ENCODE measurements at places on chromosomes 6 and 20.

DNA sequence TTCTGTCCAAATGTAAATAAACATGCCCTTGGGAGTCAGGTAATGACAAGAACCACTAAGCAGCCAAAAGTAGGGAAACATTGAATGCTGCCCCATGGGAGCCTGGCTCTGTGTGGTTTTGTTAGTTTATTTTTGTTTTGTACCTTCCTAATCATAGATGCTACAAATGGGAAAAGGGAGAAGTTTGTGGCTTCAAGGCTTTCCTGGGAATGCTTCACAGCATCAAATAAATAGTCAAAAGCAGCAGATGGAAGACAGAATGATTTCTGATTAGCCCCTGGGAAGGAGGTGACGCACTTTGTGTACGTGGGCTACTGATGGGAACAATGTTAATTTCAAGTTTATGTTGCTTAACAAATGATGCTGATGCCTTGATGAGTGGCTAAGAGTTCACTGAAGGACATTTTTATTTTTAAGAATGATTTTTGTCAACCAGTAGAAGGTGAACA, 532.7 kb downstream of the BCKDHB start:
- no peak for DNase-seq

- DNase-seq = no peak
These were observed 525 bp downstream of the NCOA7 start for GRCh38 chr6:125791151-125791819.

DNA sequence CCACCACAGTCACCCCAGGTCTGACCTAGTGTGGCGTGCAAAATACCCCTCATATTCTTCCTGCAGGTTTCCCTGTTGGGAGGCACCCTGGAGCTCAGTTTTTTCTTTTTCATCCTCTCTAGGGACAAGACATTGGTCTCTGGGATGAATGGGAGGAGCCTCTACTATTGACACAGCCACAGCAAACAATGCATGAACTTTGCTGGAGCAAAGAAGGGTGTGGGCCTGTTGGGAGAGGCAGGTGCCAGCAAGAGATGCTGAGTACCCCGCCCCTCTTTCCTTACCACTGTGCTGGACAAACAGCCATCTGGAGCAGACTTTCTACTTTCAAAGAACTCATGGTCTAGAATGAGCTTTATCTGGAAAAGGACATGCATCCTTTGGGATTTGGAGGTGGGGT, 10.1 kb downstream of the TGM3 start:
- no peak for DNase-seq

GRCh38 chr6:39599973-39600372, 125.2 kb downstream of the KIF6 start:
- peak; percentile 74 for DNase-seq

DNA sequence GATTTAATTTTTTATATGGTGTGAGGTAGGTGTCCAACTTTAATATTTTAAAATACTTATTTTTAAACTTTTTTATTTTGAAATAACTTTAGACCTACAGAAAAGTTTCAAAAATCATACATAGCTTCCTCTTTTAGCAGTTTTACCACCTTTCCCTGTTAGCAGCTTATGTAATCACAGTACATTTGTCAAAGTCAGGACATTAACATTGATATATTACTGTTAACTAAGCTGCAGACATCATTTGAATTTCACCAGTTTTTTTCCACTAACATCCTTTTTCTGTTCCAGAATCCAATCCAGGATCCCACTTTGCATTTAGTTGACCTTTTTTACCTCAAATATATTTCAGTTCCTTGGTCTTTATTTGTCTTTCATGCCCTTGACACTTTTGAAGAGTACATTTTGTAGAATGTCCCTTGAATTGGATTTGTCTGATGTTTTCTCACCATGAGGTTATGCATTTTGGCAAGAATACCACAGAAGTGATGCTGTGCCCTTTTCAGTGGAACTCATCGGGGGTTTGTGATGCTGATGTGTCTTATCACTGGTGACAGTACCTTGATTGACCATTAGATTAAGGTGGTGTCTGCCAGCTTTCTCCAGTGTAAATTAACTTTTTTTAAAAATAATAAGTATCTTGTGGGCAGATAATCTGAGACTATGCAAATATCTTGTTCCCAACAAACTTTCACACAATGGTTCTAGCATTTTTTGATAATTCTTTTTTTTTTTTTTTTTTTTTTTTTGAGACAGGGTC, 33.4 kb downstream of the TTLL9 start:
- no peak for DNase-seq

GRCh38 chr6:157908369-157909281, 73.0 kb upstream of the SYNJ2 start:
- DNase-seq = no peak

- peak; percentile 21 for DNase-seq
These were observed 266.4 kb downstream of the HAO1 start for GRCh38 chr20:7673841-7674240.

DNA sequence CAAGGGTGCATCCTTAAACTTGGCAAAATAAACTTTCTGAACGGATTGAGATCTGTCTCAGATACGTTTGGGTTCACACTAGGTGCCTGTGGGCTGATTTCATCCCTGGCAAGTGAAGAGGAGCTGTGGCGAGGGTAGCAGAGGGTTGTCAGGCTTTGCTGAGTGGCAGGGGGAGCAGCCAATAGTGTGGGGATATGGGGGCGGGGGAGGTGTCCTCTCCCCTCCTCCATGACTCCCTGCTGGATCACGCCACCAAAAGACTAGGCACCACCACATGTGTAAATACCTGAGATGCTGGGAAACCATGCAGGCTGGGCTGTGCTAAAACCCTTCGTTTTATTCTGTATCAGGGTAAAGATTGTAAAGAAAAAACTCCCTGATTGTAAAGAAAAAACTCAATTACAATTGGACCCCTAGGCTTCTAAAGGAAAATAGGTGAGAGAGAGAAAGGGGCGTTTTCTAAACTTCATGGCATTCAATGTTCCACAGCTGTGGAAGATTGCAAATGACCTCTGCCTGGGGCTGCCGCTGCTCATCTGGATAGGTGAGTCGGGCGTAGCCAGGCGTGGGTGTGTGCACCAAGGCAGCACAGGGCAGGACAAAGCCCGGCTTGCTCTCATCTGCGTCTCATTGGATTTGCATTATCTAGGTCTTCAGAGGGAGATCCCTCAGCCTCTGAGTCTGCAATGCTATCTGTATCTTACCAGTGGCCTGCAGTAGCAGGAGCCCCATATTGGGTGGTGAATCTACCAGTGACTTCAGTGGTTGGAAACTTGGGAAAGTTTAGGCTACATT, 26.9 kb upstream of the ADTRP start:
- no peak for DNase-seq

- no peak for DNase-seq
These were observed 977.7 kb upstream of the SLC35B3 start for GRCh38 chr6:9412951-9413559.

- DNase-seq = no peak
These were observed 142.3 kb downstream of the UNC5CL start for GRCh38 chr6:40896696-40897095.

GRCh38 chr6:85364344-85364743, 85.5 kb upstream of the NT5E start:
- peak; percentile 5 for DNase-seq

GRCh38 chr6:7025861-7026260, 81.9 kb upstream of the RREB1 start:
- no peak for DNase-seq

DNA sequence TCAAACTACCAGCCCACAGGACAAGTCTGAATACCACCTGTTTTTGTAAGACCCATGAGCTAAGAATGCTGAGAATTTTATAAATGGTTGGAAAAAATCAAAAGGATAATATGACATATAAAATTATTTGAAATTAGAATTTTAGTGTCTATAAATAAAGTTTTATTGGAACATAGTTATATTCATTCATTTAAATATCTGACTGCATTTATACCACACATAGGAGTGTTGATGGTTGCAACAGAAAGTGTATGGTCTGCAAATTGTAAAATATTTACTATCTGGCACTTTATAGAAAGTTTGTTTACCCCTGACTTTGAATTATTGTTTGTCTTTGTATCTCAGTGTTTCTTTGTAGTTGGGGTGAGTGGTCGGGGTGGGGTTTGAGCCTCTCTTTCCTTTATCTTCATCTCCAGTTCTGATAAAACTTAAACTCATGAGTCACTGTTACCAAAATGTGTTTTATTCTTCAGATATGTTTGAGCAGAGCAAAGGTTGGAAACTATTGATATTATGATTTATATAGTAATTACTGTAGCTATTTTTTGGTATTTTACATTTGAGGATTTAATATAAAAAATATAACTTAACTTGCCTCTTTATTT, 55.5 kb downstream of the CD2AP start:
- no peak for DNase-seq

DNA sequence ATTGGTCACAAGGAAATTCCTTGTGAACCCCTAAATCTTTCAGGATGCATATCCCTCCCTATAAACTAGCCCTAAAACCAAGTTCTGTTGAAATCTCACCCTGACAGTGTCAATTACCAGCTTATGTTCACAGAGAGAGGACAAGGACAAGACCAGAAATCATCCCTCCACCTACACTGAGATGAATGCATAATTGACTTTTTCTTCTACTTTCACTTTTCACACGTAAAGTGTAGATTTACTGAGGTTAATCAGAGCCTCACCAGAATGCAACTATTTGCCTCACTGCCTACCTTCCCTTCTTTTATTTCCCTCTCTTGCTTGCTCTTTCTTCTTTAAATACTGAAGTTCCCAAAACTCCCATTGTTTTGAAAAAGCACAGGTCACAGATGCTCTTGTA, 15.3 kb upstream of the NKAIN2 start:
- no peak for DNase-seq

DNA sequence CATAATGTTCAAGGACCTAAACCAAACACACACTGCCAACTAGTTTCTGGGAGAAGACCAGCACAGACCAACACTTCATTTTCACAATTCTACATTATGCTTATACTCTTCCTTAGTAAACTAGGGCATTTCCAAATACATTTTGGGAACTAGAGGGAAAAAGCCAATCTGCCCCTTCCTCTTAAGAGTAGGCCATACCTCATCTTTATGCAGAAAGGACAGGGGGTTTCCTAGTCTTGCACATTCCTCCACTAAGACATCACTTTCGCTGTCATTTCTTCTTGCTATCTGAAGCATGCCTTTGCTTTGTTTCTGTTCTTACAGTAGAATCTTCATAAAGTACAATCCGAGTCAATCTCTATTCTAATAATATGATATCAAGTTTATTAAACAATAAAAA, 105.7 kb downstream of the SMLR1 start:
- DNase-seq = no peak

GRCh38 chr6:167153521-167153959, 4.2 kb downstream of the GPR31 start:
- no peak for DNase-seq

- no peak for DNase-seq
These were observed 843 bp downstream of the FBXO9 start for GRCh38 chr6:53066077-53066417.

Data from AG09309 (cell line).